ENCODE measurements at places on chromosomes 11 and 22.

- DNase-seq, result no peak
Observed at GRCh38 chr11:27505781-27506180, 788 bp downstream of the LIN7C start.

GRCh38 chr22:22552630-22553029 lies 6.4 kb downstream of the PRAME start:
- no peak for DNase-seq

- DNase-seq, result no peak
Observed at GRCh38 chr11:72036687-72037086, 38.0 kb downstream of the IL18BP start.

- DNase-seq, result no peak
Observed at GRCh38 chr11:17314904-17315426, 36.6 kb upstream of the NCR3LG1 start.

- no peak for DNase-seq
Observed at GRCh38 chr11:64441127-64441526, 82.2 kb downstream of the RPS6KA4 start.

GRCh38 chr11:72745511-72745910 lies 6.7 kb downstream of the ARAP1 start:
- DNase-seq, result no peak

GRCh38 chr22:38218661-38219622 lies 17.1 kb downstream of the MAFF start:
- DNase-seq, result no peak

DNA sequence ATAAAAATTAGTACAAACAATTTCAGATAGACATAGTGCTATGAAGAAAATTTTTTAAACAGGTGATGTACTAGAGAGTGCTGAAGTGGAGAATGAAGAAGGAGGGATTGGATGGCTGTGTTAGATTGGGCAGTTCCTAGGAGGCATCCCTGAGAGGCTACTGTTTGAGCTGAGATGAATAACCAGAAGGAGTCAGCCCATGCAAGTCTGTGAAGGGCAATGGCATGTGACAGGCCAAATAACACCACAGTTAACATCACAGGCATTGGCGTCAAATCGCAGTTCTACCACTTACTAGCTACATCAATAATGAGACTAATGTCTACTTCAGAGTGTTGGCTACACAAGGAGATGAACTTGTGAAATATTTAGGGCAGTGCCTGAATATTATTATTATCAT lies 35.4 kb downstream of the HORMAD2 start:
- DNase-seq, result no peak

GRCh38 chr11:90587896-90588295 lies 365.0 kb upstream of the CHORDC1 start:
- DNase-seq, result no peak

DNA sequence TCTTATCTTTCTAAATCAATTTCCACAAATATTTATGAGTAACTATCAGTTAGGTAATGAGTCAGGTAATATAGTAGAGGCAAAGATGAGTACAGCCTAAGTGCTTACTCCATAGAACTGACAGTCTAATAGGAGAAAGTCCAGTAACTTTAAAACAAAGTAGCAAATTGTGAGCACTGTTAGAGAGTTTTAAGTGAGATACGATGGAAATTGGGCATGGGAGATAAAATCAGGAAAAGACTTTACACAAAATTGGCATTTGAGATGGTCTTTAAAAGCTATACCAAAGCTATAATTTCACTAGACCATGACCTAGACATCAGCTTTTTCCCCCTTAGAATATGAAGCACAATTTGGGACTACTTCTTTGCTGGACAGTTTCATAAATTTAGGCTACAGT lies 113.7 kb downstream of the CSTPP1 start:
- no peak for DNase-seq

GRCh38 chr22:49735901-49736421 lies 91.7 kb downstream of the BRD1 start:
- DNase-seq, result no peak

DNA sequence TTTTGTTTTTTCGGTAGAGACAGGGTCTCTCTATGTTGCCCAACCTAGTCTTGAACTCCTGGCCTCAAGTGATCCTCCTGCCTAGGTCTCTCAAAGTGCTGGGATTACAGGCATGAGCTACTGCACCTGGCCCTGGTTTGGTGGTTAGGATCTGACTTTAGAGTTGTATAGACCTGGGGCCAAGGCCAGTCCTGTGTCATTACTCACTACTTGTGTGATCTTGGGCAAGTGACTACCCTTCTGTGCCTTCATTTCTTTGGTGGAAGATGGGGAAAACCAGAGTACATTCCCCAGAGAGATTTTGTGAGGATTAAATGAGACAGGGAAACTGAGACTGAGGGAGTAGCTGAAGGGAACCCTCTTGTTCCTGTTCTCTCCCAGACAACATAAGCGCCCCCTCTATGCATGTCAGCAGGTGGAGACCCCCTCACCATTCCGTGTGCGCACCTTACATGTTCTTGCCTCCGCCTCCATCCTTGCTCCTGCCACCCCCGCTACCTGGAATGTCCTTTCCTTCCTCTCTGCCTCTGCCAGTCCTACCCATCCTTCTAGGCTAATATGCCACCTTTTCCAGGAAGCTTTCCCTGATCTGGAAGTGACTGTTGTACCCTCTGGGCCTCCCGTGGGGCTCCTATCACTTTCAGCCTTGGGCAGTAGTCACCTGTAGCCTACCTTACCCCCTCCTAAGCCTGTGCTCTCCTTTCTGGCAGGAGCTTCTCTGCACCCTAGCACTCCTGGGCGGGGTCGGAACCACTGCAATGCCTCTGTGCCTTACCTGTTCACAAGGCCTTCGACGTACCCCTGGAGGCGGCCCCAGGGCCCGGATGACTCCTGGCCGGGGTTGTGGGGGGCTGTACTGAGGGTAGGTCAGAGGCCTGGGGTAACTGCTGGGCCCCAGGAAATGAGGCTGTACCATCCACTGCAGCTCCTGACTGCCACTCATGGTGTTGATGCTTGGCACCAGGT lies 3.9 kb downstream of the FOSL1 start:
- DNase-seq, result no peak

DNA sequence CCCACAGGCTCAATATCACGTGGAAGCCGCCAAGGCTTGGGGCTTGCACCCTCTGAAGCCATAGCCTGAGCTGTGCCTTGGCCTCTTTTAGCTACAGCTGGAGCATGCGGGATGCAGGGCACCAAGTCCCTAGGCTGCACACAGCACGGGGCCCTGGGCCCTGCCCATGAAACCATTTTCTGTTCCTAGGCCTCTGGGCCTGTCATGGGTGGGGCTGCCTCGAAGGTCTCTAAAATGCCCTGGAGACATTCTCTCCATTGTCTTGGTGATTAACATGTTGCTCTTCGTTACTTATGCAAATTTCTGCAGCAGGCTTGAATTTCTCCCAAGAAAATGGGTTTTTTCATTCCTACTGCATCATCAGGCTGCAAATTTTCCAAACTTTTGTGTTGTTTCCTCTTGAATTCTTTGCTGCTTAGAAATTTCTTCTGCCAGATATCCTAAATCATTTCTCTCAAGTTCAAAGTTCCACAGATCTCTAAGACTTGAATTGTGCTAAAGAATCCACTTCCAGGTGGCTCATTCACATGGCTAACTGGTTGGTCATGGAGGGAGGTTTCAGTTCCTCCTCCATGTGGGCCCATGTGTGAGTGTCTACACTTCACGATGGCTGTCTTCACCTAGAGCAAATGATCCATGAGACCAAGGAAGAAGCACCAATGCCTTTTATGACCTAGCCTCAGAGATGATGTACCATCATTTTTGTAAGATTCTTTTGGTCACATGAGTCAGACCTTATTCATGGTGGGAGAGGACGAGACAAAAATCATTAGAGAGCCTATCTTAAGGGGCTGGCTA lies 7.4 kb upstream of the CREBZF start:
- DNase-seq, result no peak

DNA sequence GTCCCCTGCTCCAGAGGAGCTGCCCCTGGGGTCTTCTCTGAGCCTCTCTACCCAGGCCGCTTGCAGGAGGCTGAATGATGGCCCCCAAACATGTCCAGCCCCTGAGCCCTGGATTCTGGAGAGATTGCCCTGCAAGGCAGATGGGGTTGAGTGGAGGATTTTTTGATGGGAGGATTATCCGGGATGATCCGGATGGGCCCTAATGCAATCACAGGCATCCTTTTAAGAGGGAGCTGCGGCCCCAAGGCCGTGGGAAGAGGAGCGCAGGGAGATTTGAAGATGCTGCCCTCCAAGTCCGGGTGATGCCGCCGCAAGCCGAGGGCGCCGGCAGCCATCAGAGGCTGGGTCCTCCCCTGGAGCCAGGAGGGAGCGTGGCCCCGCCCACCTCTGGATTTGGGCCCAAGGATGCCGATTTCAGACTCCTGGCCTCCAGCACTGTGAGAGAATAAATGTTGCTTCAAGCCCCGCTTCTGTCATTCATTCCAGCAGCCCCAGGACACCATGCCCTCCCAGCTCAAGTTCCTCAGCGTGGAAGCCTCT lies 66.0 kb downstream of the WNT7B start:
- no peak for DNase-seq

DNA sequence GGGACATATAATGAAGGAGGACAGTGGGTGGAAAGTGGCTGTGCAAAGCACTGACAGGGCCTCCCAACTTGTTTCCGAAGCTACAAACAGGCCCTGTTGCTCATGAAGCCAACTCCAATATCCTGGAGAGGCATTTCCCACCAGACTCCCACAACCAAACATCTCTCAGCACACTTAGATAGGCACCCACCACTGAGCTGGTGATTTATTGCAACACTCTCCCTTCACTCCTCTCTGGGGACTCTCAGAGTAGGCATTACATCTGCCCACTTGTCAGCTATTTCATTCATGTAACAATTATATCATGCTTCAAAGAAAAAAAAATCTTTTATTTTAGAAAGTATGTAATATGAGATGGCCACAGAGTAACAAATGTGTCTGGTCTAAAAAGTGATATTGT lies 32.1 kb upstream of the PPP2R1B start:
- no peak for DNase-seq
